ENCODE measurements at places on chromosomes 4 and X. TPM values are rescaled to one million over a fixed set of nuclear protein-coding genes. Genes with fewer than 3 reads are reported as not detected.

The PAGE5 gene
- not detected for total RNA-seq

The MAGEA6 gene
- total RNA-seq: not detected

GRCh38 chr4:34935739-34936138 lies 1308.6 kb downstream of the ARAP2 start:
- no peak for ATAC-seq

DNA sequence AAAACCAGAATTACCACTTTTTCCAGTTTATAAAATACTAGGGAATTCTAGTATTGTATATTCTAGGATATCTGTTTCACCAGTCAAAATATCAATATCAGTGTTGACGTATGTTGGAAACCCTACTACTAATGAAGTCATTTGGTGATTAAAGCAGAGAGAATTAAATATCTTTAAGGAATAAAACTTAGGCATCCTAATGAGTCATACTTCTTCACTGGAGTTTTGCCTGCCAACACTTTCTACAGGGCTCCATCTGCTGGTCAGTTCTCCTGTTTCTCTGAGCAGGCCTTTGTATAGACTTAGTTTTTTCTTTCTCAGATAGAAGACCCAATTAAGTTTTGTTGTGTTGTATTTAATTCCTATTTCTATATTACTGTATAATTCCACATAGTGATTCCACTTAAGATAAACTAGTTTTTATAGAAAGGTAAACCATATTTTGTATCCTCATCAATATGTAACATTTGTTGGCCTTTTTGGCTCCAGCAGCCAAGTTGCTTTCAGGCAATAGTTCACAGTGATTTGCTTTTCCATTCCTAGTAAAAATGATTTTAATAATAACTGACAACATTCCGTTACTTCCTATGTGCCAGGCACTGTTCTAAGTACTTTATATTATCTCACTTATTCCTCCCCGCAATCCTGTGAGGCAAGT lies 3.5 kb downstream of the AP1AR start:
- peak; percentile 13 for ATAC-seq

DNA sequence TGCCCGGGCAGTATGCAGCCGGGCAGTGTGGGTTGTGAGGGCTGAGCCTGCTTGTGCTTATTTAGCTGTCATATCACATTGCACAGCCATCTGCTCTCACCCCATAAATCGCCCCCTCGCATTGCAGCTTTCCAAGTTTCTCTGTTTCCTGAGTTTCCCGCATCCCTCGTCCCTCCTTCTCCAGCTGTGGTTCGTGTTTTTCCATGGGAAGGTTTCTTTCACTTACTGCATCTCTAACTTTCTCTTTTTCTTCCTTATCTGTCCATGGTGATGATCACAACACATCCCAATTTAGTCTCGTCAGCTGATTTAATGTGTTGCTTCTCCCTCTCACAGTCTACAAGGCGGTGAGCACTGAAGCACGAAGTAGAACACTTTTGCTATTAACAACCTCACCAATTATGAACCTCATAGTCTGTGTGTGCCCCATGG lies 118.1 kb downstream of the ENPP6 start:
- ATAC-seq: no peak

- no peak for ATAC-seq
Observed at GRCh38 chr4:4492161-4492847, 49.5 kb downstream of the STX18 start.

- no peak for ATAC-seq
Observed at GRCh38 chrX:108138814-108139702, 47.5 kb downstream of the ATG4A start.

DNA sequence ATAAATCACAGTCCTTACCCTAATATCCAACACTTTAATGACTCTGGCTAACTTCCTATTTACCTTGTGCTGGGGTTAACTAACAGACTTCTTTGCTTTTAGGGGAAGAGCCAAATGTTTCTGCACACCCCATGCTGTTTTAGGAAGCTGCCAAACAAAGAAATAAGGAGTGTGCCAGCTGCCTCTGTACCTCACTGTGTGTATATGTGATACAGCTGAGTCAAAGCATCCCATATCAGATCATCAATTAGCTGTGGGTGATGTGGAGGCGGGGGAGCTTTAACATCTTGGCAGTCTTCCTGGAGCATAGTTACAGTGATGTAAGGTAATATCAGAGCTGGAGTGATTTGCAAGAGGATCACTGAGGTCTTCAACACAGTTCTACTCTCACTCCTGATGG lies 95.4 kb downstream of the COL25A1 start:
- no peak for ATAC-seq

All from esophagus mucosa (tissue), 1 donor.